ENCODE measurements at places on chromosomes 6 and 20. TPM values are rescaled to one million over a fixed set of nuclear protein-coding genes. Genes with fewer than 3 reads are reported as not detected.

DNA sequence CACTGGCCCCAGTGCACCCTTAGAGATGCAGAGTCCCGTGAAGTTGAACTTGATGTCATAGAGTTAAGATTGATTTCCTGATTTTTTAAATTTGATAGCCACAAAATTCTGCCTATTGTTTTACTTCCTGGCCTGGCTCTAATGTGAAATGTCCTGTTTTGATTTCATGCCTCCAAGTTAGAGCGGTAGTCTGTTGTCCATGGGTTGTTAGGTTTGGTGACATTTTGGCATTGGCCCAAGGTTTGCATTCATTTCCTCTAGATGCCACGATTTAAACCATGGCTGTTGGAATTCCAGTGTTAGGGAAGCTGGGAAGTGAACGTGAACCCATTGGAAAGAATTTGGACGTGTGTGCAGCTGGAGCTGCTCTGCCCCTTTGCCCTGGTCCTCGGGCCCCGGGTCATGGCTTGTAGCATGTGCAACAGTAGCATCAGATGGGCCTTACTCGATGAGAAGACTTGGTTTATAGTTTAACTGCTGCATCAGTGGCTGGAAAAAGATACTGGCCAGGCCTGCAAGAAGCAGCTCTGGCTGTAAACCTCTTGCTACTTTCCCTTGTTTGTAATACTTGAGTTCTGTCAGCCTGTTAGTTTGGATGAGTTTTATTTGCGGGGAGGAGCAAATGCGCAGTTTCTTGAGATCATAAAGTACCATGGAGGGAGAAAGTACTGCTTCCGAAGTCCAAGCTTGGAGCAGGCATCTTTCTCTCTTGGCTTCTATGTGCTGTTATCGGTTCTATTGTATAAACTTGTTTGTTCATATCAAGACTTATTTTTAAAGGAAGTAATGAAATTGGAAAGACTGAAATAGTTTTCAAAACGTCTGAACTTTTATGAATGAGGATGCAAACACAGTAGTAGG, 121.4 kb upstream of the CLDN20 start:
- no peaks in the 10 kb centered on the region for H3K36me3 ChIP-seq
- H3K4me1 ChIP-seq = peaks cover 22% of the 10 kb centered on the region
- H3K27ac ChIP-seq = peak overlapping the region; percentile 49
- H3K4me3 ChIP-seq = peak overlapping the region; percentile 10
- no peak for DNase-seq
- no peaks in the 10 kb centered on the region for H3K27me3 ChIP-seq

DNA sequence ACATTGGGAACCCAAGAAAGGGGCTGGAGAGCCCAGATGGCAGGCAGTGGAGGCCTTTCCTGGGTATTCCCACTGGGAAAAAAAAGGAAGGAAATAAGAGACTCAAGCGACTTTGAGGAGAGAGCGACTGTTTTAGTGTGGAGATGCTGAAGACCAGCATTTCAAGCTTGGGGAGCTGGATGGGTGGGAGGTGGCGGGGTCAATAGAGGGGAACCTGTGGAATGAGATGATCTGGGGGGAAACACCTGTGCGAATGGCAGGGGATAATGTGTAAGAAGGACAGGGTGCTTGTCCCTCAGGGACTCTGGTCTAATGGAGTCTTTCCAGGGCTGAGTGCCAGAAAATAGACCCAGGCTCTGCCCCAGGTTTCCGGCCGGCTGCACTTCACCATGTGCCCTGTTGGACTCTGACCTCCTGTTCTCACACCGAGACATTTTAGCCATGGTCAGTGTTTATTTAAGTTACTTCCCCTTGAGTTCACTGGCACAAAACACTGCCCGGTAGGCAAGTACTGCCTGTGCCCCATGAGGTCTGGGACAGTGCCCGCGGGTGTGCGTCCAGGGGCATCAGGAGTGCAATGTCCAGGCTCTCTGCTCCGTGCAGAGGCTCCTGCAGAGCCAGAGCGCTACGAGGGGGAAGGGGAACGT, 50.4 kb upstream of the NKX2-2 start:
- H3K36me3 ChIP-seq = no peaks in the 10 kb centered on the region
- peaks cover 39% of the 10 kb centered on the region for H3K27me3 ChIP-seq
- no peak overlapping the region for H3K4me3 ChIP-seq
- H3K4me1 ChIP-seq = no peaks in the 10 kb centered on the region
- DNase-seq = no peak

DNA sequence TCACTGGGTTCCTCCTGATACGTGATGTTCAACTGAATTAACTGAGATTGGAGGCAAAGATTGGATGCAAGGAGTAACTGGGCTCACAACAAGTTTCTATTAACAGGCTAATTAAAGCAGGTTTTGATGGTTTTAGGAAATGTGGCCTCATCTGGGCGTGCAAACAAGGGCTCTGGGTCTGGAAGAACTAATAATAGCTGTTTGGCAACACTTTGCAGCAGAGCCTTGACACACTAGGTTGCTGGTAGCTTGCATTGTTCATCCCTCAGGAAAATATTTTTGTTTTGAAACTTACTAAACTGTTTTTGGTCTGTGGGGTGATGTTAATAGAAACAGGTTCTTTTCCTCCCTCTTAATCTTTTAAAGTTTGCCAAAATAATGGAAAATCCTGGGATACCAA, 117.2 kb upstream of the CD93 start:
- H3K27me3 ChIP-seq = no peaks in the 10 kb centered on the region
- H3K36me3 ChIP-seq = no peaks in the 10 kb centered on the region
- DNase-seq = peak; percentile 14

DNA sequence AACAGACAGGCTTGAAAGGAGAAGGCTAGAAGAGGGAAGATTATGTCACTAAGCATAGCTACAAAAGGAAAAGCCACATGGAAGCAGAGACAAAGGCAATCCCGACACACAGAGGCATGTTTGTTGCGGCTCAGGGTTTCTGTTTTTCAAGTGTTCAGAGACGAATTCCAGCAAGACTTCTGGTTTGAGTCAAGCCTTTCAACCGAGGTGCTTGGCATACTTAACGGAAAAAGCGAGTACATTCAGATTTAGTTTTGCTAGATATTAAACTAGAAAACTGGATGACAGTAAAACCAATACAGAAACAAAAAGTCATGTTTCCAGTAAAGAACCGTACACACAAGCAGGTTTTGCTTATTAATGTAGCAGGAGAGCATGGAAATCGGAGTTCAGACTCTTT, 27.2 kb downstream of the MCUR1 start:
- no peaks in the 10 kb centered on the region for H3K27me3 ChIP-seq
- peak overlapping the region; percentile 28 for H3K4me3 ChIP-seq
- H3K4me1 ChIP-seq = peaks cover 15% of the 10 kb centered on the region
- H3K36me3 ChIP-seq = peaks cover 23% of the 10 kb centered on the region

The STXBP5 gene
- 21.6 TPM for total RNA-seq

DNA sequence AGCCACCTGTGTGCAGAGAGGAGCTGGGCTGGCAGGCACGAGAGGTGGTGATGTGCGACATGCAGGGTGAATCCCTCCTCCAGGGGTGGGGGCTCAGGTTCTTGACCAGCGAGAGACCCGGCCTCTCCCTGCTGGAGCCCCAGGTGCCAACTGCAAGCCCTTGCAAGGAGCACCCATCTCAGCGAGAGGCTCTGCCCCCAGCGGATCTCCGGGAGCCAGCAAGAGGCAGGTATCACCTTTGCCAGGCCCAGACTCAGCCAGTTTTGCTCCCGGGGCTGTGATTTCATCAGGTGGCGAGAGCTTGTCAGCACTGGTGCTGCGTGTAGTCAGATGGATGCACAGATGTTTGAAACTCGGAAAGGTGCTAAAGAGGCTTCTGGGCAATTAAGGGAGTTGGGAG, 87.7 kb downstream of the TFAP2C start:
- no peak overlapping the region for H3K27ac ChIP-seq
- H3K36me3 ChIP-seq = no peaks in the 10 kb centered on the region
- no peak for DNase-seq

- no peak overlapping the region for H3K4me3 ChIP-seq
- peaks cover 41% of the 10 kb centered on the region for H3K4me1 ChIP-seq
- H3K27me3 ChIP-seq = no peaks in the 10 kb centered on the region
- H3K36me3 ChIP-seq = peaks cover 54% of the 10 kb centered on the region
Measured at GRCh38 chr20:62941792-62942191, 3.8 kb downstream of the GID8 start.

DNA sequence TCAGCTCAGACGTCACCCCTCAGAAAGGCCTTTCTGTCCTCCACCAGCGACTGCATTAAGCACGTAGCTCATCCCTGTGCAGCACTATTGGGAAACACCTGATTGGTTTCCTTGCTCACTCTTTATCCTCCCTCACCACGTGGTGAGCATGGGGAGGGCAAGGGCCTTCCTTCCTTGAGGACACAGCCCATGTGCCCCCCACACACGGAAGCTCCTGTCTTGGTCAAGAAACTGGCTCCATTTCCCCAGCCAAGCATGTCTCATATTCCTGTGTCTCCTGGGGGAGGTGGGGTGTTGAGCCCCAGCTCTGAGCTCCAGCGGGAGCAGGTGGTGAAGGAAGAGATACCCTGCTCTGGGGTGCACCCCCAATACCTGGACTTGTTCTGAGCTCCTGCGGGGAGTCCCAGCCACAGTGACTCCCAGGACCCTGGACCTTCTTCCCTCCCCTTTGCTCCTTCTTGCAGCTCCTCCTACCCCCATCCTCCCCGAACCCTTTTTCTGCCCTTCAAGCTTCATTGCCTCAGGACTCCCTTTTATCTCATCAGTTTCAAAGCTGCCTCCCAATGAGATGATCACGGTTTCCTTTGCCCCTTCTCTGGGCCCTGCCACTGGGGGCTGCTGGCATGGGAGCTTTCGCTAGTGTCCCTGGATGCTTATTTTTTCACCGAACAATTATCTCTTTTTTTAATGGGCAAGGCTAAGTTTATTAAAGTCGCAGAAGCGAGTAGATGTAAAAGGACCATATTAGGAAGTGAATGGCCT, 230.1 kb downstream of the TFAP2C start:
- no peak overlapping the region for H3K4me3 ChIP-seq
- H3K27ac ChIP-seq = no peak overlapping the region
- no peaks in the 10 kb centered on the region for H3K36me3 ChIP-seq
- H3K27me3 ChIP-seq = no peaks in the 10 kb centered on the region

GRCh38 chr6:131694832-131695426, 6.3 kb downstream of the OR2A4 start:
- H3K4me1 ChIP-seq = no peaks in the 10 kb centered on the region
- H3K27ac ChIP-seq = no peak overlapping the region
- H3K27me3 ChIP-seq = no peaks in the 10 kb centered on the region
- H3K4me3 ChIP-seq = no peak overlapping the region
- no peaks in the 10 kb centered on the region for H3K36me3 ChIP-seq

- no peak overlapping the region for H3K4me3 ChIP-seq
- no peaks in the 10 kb centered on the region for H3K4me1 ChIP-seq
Measured at GRCh38 chr20:59985164-59985563, 26.9 kb downstream of the CDH26 start.

DNA sequence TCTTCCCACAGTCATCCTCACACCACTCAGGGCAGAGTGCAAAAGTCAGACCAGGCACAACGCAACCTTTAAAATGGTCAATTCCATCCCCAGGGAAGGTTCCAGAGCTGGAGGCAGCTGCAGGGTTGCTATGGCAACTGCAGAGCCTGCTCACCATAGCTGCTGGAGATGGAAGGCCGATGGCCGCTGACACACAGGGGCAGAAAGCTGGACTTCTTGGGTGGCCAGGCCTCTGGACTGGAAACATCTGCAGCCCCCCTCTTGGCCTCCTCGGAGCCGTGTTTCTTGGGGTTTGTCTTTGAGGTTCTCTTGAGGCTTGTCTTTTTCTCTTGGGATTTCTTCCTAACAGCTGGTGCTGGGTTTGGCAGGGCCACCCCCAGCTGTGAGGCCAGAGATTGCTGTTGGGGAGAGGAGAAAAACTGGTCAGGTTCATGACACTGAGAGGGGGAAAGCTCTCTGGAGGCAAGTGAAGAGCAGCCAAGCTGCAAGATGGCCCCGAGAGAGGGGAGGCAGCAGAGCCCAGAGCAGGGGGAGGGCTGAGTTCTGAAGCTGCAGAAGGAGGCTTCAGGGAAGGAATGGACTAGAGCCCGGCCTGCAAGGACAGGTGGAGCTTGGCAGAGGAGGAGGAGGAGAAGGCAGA, 10.2 kb downstream of the BNIP5 start:
- DNase-seq = no peak
- no peak overlapping the region for H3K27ac ChIP-seq
- H3K27me3 ChIP-seq = no peaks in the 10 kb centered on the region
- H3K4me3 ChIP-seq = no peak overlapping the region

GRCh38 chr6:42726026-42726425, 3.6 kb upstream of the PRPH2 start:
- no peaks in the 10 kb centered on the region for H3K27me3 ChIP-seq
